ENCODE measurements at places on chromosomes 12 and 14.
A peak's percentile ranks its signal among the peaks of the same experiment; 100 is the strongest.

DNA sequence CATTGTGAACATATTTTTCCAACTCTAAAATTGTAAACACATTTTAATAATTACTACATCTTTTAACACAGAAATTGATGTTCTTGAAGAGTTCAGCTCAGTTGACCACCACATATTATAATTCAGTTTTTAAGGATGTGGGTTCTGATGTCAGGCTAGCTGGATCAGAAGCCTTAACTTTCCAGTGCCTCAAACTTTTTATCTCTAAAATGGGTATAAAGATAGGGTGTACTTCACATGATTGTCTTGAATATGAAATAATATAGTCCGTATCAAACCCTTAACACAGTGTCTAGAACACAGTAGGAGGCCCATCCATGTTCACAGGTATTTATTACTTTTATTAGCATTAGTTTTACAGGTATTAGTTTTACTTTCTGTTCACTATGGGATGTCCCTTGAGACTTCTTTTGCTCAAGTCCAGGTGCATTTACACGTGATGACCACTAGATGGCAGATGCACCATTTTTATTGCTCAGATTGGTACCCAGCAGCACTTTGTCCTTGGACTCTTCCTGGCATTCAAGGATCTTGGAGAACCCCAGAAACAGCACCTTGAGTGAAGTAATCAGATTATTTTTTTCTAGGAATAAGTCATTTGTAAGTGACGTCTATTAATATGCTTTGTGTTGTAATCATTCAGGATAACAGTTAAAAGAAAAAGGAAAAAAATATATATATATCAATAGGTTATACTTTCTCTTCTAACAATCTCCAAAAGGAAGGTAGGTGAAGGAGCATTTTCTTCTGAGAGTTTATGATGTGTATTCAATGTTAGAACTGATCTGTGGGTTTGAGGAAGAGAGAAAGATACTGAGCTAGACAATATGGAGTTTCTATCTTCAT lies 580.2 kb downstream of the ETNK1 start:
- DNase-seq = peak; percentile 36

GRCh38 chr14:53384073-53384472 lies 230.9 kb upstream of the DDHD1 start:
- DNase-seq = no peak

- DNase-seq = no peak
These were observed 47.6 kb downstream of the EML1 start for GRCh38 chr14:99840774-99841305.

- no peak for DNase-seq
These were observed 117.2 kb downstream of the SAMD4A start for GRCh38 chr14:54683882-54684794.

GRCh38 chr14:58677996-58678395 lies 40.2 kb downstream of the DACT1 start:
- DNase-seq = no peak

Measured in testis (tissue), 5 donors.